Tibial artery (tissue), 4 donors: ENCODE measurements at places on chromosomes 5 and 9.

DNA sequence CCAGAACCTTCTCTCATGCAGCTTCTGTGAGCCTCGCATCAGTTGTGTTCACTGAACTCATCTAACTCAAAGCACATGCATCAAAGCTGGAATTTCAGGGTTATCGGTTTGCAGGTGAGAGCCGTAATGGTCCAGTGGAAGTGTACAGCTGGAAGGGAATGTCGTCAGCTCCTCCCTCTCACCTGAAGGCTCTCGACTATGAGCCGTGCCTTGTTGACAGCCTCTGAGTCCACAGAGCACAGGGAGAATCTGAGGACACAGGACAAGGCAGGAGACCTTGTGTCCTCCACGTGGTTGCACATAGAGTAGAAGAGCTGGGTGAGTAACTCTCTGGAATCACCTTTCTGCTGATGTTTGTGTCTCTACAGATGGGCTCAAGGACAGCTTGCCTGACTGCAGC, 38.8 kb downstream of the PROP1 start:
- DNase-seq: no peak

DNA sequence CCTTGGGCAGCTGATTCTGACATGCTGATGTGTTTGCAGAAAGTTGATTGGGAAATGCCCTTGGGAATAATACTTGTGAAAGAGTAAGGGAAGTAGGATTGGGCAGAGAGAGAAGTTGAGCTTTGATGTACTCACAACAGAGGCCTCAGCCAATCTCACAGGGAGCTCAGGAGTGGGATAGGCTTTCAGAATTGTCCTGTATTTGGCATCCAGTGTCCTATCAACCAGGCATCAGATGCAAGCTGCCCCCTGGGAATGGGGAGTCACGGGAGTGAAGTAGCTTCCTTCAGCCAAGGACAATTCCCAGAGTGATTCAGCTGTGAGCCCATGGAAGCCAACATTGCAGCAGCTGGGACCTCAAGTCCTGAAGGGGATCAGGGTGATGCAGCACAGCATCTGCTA, 39.6 kb downstream of the DMAC1 start:
- DNase-seq: peak; percentile 35

- DNase-seq: no peak
These were observed 14.6 kb upstream of the PPP2CA start for GRCh38 chr5:134240421-134240962.

DNA sequence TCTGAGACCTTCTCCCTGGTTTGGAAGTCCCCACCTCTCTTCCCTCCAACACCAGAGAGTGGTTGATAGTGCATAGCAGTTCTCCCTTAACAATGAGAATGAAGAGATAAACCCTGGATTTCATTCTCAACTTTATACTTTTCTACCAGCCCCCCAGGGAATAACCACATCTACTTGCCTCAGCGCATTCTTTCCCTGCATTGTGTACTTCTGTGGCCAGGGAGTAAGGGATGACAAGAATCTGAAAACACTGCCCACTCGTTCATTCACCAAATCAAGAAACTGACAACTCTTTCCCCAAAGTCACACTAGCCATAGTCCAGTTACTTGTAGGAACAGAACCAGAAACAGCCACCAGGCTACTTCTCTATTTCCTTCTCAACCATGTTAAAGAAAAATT, 46.0 kb upstream of the SPIN1 start:
- no peak for DNase-seq

DNA sequence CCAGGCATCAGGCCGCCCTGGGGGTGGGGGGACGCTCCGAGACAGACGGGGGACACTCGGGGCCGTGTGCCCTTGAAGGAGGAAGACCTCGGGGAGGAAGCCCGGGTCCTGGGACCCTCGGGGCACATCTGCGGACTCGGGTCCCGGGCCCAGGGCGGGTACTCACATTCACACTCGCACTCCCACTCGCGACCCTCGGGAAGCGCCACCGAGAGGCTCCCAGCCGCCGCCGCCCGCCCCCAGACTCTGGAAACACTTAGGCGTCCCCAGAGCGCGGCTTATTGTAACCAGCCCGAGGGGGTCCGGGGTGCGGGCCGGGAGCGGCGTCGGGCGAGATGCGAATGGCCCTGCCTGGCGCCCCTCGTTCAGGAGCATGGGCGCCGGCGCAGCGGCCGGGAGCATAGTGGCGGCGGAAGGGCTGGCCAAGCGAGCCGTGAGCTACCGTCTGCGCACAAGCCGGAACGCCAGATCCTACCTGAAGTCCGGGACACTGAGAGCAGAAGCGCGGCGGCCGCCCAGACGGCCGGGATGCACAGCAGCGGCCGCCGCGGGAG, 559 bp downstream of the ROR2 start:
- DNase-seq: no peak

DNA sequence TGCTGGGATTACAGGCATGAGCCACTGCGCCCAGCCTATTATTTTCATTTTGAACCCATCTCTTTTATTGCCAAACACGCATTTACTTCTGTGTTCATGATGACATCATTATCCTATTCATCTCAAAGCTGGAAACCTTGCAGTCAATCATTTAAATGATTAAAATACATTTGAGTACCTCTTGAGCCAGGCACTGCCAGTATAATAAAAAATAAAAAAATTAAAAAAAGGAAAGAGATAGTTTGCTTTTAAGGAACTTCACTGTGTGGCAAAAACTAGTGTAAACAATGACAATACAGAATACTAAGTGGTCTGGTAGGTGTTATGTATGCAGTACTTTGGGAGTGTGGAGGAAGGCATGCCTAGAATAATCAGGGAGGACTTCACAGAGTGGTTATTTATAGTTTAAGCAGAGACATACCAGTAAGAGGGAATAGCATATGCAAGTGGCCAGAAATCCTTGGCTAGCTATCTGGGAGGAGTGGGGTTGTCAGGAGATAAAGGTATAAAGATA, 8.6 kb downstream of the NSD1 start:
- no peak for DNase-seq

DNA sequence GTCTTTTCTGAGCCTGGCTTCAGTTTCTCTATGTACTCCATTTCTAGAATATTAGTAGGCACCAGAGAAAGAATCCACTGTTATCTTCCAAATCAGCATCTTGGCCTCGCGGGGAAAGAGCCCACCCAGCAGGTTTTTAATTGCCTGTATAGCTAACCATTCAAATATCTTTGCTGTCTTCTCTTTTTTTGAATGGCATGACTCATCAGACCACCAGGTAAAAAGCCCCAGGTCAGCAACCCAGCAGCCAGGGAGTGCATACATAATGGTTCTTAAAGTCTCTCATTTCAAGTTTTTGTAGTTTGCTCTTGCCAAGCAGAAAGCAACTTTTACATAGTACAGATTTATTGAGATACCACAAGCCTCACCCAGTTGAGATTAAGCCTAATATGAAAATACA, 50.7 kb downstream of the TMEM167A start:
- no peak for DNase-seq

DNA sequence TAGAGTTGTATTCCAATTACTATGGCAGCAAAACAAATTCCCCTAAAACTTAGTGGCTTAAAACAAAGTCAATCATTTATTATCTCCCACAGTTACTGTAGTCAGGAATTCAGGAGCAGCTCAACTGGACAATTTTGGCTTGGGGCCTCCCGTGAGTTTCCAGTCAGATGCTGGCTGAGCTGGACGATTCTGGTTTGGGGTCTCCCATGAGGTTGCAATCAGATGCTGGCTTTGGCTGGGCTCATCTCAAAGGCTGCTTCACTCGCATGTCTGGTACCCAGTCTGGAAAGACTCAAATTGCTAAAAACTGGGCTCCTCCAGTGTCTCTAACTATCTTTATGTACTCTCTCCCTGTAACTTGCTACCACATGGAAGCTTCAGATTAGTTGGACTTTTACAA, 130.1 kb downstream of the C5orf15 start:
- peak; percentile 10 for DNase-seq

- DNase-seq: no peak
These were observed 174.1 kb downstream of the C9orf152 start for GRCh38 chr9:110033869-110034268.

- DNase-seq: no peak
These were observed 23.6 kb downstream of the LHX2 start for GRCh38 chr9:124035001-124035650.

- no peak for DNase-seq
These were observed 101.6 kb downstream of the FBXW11 start for GRCh38 chr5:171904886-171905285.

DNA sequence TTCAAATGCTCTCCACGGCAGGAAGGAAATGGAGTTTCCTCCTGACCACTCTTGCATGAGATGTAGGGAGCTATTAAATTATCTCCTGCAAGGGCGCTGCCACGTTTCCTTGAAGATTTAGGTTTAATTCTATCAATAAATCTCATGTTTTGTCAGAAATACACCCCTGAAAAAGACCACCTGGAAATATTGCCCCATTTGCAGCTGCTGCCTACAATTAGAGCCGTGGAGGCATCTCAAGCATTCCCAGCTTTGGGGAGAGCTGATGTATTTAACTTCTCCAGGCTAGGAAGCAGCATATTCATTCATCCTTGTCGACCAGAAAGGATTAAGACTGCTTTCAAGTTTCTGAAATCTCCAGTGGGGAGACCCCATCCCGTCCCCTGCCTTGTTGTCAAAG, 40.5 kb downstream of the CCNJL start:
- no peak for DNase-seq

DNA sequence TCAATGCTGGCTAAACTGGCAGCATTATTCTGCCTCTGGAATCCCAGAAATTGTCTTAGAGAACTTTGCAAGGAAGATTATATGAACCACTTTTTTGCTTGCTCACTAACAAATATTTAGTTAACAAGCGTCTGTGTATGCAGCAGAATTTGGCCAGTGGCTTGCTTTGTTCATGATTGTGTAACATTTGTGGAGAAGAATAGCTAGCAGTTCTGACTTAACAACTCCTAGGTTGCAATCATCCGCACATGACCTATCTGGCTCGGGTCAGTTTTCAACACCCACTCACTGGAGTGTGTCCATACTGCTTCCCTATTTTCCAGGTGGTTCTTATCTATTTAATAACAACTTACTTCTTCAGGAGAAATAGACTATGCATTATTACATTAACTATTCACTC, 98.5 kb downstream of the SNX18 start:
- peak; percentile 78 for DNase-seq

GRCh38 chr5:40755093-40755406, 711 bp downstream of the TTC33 start:
- peak; percentile 84 for DNase-seq
